ENCODE measurements at places on chromosomes 5 and 9.

GRCh38 chr5:51968756-51969155, 585.5 kb downstream of the ISL1 start:
- no peak for DNase-seq

DNA sequence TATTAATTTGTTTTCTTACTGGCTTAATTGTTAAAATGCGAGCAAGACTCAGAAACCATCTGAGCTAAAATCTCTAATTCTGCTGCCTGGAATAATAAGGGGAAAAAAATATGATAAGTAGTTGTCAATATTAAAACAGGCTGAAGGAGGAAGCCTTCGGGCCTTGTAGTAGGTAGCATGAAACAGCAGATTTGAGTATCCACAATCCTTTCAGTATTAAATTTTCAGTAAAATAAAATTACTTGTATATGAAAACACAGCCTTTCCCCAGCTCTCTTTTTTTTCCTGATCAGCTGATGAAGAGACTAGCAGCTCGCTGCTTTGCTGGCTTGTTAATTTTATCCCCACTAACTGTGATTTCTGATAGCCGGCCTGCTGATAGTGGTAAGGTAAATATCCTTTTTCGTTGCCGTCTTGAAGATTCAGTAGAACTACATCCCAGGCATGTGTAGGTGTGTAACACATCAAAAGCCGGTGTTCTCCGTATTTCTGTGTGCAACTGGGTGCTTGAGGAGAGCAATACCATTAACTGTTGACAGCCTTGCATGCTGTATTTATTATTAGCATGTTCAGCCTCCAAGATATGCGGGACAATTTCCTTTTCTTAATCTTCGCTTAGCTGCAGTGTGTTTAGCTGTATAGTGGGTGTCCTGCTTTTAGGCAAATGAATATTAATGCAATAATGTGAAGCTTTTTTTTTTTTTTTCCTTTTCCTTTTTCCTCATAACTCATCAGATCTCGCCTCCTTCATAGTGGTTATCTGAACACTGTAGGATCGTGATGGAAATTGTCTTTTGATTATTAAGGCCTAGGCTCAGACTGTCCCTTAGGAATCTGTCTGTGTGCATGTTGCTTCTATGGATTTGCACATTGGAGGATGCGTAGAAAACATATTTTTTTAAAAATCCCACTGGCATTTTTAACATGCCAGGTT, 144.6 kb downstream of the SMARCA2 start:
- DNase-seq = no peak

DNA sequence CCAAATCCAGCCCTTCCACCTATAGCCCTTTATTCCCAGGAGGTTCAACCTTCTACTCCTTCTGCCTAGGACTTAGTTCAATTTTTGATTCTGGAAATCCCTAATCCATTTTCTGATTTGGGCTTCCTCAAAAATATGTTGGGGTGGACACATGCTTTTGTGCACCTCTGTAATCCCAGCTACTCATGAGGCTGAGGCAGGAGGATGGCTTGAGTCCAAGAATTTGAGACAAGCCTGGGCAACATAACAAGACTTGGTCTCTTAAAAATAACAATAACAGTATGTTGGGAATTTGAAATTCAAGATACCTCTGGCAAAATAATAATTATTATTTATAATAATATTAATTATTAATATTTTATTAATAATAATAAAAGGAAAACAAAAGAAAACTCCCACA, 188.7 kb upstream of the TLE4 start:
- DNase-seq = no peak

DNA sequence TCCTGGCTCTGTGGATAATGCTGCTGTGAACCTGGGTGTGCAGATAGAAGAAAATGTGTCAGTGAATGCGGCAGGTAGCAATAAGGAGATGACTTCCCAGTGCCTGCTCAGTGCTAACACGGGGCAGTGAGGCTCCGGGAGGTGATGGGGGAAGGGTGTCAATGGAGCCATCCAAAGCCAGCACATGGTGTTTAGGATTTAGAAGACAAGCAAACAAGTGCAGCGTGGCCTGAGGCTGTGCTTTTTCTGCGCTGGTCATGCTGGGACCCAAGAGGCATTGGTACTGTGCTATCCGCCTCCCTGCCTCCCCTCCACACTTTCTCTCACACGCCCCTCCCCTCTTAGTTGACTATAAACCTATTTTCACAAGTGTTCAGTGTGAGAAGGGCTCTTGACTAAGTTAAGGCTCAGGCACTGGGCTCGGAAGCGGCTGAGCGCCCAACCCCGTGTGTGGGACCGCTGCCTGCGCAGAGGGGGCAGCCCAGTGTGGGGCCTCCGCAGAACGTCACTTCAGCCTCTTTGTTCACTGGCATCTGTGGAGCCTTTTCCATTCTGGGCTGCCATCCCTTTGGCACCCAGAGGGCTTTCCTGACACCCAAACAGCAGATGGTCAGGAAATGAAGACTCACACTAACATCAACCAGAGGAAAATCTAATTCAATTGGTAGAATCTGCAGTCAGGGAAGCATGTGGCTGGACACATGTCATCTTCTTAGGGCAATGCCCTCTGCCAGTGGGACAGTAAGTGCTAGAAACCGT, 21.8 kb upstream of the NINJ1 start:
- DNase-seq = no peak
